ENCODE measurements at places on chromosomes 16 and 17.

DNA sequence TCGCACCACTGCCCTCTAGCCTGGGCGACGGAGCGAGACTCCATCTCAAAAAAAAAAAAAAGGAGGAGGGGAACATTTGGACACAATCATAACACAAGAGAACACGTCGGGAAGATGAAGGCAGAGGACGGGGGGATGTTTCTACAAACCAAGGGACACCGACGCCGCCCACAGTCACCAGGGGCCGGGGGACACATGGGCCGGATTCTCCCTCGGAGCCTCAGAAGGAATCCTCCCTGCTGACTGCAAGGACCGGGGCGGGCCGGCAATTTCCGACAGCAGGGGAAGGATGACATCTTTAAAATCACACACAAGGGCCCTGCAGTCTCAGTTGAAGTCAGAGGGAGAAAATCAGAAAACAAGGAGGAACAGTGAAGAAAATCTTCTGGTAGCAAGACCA is 8.1 kb upstream of the CHMP6 start:
- no peak for DNase-seq

DNA sequence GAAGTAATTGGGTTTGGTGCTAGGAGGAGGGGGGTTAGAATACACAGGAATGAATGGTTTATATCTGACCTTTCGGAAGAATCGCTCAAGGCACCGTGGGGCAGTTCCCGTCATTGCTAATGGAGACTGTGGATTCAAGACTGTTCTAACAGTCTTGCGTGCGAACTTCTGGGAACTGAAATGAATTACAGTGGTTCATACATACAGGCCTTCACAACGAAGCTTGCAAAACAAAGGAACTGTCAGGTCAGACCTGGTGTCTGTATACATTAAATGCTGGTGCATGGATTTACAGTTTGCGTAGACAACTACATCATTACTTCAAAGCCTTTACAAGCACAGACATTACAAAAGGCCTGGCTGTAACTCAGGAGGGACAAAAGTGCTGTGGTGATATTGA is 983.9 kb downstream of the CDH11 start:
- no peak for DNase-seq

GRCh38 chr16:87065446-87066132 is 251.6 kb downstream of the C16orf95 start:
- no peak for DNase-seq

- DNase-seq, result no peak
These were observed 1.9 kb upstream of the SDR42E1 start for GRCh38 chr16:82013139-82013538.

GRCh38 chr16:191831-192230 is 11.6 kb downstream of the HBQ1 start:
- no peak for DNase-seq
